ENCODE measurements at places on chromosomes 5 and 9.

GRCh38 chr5:74145951-74146350, 494.6 kb downstream of the ENC1 start:
- no peak for DNase-seq

DNA sequence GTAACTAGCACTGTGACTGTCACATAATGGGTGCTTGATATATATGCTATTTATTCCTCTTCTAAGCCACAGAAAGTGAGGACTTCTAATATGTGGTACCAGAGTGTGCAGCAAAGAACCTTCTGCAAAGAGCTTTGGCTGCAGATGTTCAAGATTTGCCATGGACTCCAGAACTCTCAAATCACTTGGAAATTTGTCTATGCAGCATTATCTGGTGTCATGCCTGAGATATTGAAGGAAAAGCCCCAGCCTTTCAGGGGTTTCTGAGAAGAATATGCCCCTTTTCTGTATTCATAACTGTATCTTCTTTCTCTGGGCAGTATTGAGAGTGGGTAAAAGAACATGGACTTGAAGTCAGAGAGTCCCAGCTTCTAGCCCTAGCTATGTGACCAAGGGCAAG, 4.8 kb upstream of the G3BP1 start:
- DNase-seq = no peak

GRCh38 chr5:73061593-73061992, 58.8 kb upstream of the TMEM171 start:
- DNase-seq = no peak

DNA sequence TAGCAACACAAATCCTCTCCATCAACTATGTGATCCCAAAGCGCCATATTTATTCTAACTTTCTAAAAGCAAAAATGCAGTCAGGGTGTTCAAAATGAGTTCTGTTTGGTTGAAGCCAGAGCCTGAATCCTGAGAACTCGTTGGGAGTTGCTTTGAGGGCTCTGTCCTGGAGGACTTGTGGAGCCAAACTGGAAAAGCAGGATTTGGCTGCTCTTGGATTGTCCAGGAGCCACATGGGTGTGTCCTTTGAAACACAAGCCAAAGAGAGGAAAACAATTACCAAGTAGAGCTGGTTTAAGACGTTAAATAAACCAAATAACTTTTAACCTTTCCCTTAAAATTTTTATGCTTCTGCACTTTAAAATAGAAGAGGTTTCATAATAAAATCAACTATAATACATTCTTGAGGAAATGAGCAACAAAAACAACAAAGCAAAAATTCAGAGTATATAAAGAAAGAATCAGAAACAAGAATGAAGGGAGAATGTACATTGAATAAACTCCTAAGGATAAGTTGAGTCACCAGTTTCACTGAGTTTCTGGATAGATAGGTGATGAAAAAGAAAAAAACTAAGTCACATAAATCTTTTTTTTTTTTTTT, 13.5 kb downstream of the C5orf46 start:
- DNase-seq = no peak

DNA sequence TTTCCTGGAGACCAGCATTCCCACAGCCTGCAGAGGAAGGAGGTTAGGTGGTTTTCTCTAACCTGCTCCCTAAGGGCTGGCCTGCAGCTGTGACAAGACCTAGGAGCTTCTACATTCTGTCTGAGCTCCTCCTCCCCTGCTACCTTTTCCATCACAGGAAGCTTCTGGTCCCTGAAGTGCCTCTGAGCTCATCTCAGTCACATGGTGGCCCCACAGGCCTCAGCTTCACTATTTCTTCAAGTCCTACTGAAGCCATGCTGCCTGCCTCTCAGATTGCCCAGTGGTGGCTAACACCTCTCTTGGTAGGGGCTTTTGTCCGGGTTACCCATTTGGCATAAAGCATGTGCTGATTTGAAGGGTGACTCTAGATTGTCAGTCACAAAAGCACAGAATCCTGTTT, 259.4 kb downstream of the CRB2 start:
- DNase-seq = no peak

DNA sequence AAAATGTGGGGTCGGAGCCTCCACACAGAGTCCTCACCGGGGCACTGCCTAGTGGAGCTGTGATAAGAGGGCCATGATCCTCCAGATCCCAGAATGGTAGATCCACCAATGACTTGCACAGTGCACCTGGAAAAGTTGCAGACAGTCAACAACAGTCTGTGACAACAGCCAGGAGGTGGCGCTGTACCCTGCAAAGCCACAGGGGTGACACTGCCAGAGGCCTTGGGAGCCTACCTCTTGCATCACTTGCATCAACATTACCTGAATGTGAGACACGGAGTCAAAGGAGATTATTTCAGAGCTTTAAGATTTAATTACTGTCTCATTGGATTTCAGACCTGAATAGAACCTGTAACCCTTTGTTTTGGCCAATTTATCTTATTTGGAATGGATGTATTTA, 614.1 kb upstream of the CDH9 start:
- no peak for DNase-seq

GRCh38 chr9:7094052-7094451, 336.3 kb downstream of the KDM4C start:
- no peak for DNase-seq

DNA sequence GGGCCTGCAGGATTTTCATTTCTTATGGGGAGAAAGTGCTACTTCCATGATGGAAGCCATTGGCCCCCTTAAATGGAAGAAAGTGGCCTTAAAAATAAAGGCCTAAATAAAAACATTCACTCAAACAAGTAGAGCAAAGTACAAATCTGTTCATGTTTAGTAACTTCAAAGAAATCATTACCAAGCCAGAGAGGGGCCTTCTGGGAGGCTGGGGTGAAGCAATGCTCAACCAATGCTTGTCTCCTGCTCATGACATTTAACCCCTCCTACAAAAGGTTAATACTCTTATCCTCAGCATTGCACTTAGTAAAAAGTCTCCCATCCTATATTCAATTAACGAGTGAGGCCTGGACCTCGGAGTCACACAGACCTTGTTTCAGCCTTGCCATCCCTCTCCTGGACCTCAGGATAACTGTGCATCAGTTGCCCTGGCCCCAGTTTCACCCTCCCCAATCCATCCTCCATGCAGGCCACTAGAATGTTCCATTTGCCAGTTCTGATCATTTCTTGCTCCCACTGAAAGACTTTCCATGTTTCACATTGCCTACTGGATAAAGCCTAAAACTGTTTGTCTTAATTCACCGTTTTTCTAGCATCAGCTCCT, 36.9 kb upstream of the ALDH1B1 start:
- DNase-seq = no peak
